ENCODE measurements at places on chromosomes 4 and X.

- no peak for DNase-seq
These were observed 38.1 kb upstream of the NYX start for GRCh38 chrX:41409006-41409405.

- no peak for DNase-seq
These were observed 47.9 kb downstream of the MAD2L1 start for GRCh38 chr4:120018786-120019185.

DNA sequence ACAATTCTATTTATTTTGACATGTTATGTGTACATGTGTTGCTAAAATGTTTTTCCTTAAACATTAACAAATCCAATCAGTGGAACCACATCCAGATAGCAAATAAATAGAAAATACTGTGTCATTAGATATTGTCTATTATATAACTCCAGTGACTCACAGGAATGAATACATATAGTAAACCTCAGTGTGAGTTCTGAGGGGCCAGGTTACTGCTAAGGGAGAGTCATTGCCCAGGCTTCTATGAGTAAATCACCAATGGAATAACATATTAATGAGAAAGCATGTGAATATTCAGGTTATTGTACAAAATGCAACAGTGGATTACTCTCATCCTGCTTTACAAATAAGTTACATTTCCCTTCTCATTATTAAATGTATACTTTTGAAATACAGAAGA is 27.2 kb downstream of the TACR3 start:
- DNase-seq: no peak

DNA sequence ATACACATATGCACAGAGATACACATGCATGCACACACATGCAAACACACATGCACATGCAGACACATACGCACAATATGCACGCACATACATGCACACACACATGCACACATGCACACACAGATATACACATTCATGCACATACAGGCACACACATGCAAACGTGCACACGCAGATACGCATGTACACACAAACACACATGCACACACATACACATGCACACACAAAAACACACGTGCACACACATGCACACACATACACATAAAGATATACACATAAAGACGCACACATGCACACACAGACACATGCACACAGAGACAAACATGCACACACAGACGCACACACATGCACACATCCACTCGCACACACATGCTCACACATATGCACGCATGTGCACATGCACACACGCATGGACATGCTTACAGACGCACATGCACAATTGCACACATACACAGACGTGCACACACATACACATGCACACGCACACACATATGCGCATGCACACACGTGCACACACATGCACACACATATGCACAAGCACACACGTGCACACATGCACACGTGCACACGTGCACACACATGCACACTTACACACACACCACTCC is 145.2 kb downstream of the ADRA2C start:
- DNase-seq: no peak

GRCh38 chr4:98345838-98346237 is 84.7 kb downstream of the RAP1GDS1 start:
- DNase-seq: no peak

GRCh38 chr4:110676241-110676640 is 53.4 kb upstream of the PITX2 start:
- no peak for DNase-seq

DNA sequence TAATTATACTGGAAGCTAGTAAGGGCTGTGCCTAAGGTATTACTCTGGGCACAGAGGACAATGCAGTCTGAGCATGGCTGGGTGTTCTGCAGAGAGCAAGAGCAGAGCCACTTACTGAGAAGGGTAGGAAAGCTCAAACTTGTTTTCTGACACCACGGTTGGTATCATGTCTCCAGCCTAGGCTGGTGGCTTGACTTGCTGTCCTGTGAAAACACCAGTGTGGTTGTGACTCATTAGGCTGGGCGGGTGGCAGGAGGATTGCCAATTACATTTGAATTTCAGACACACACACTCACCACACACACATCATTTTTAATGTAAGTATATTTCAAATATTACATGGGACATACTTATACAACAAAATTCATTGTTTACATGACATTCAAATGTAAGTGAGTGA is 19.7 kb upstream of the MTM1 start:
- no peak for DNase-seq

DNA sequence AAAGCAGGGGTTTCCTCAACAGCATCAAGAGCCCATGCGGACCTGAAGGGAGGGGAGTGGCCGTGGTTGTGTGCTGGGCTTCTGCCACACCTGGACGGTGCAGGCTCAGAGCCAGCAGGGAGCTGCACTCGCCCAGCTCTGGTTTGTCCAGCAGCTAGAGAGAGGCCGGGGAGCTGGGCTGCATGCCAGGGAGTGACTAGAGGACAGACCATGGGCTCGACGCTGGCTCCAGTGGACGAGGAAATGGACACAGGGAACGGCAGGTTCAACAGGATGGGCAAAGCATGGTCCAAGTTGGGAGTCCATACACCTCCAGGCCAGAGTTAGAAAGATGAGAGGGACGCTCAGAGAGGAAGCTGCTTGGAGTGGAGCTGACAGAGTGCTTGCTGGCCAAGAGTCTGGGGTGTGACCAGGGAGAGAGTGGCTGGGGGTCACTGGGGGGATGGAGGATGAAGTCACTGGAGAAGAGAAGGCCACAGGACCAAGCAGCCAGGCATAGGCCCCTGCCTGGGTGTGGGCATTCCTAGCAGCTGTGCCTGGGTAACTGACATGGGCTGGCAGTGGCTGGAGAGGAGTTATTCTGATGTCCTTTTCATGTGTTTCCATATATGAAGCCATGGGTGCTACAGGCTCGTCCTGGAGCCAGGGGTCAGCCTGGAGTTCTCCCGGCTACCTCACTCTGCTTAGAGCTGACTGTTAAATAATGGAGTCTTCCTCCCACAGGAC is 42.8 kb downstream of the HTT-AS start:
- no peak for DNase-seq
